GM20000 (cell line): ENCODE measurements at places on chromosomes 3 and 15.

GRCh38 chr15:101091080-101092017 is 160.5 kb downstream of the CHSY1 start:
- no peak for DNase-seq

DNA sequence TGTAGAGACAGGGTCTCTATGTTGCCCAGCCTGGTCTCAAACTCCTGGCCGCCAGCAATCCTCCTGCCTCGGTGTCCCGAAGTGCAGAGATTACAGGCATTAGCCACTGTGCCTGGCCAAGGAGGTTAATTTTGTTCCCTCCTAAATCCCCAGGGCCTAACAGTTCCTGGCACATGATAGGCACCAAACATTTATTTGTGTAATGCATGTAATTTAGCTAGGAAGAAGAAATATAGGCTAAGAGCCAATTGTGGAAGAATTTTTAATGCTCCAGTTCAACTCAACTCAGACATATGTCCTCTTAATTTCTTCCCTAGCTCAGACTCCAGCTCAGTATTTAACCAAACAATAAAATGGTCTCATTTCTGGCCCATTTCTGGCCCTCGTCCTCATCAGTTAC is 7.7 kb upstream of the ZNF592 start:
- no peak for DNase-seq

- no peak for DNase-seq
Observed at GRCh38 chr3:16697443-16698147, 92.4 kb upstream of the DAZL start.

DNA sequence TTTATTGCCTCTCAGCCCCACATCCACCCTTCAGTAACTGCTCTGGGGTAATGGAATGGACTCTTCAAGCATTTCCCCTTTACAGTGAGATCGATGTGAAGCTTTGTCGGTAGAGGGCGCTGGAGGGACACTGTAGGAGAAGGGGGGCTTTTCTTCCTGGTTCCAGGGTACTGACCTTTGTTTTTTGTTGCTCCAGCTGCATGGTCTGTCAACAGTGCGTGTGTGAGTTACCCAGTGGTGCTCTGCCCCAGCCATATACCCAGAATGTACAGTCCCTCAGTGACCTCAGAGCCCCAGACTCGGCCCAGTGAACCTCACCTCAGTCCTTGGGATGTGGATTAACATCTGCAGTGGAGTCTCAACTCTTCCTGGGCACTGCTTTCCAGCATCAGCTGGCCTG is 180.3 kb upstream of the TSC22D2 start:
- DNase-seq = peak; percentile 47

- DNase-seq = no peak
Observed at GRCh38 chr15:98009169-98009568, 48.7 kb downstream of the ARRDC4 start.

- peak; percentile 42 for DNase-seq
Observed at GRCh38 chr15:79339588-79340314, 28.8 kb downstream of the TMED3 start.

- DNase-seq = peak; percentile 85
Observed at GRCh38 chr3:128804017-128804810, 75.2 kb upstream of the ACAD9 start.

DNA sequence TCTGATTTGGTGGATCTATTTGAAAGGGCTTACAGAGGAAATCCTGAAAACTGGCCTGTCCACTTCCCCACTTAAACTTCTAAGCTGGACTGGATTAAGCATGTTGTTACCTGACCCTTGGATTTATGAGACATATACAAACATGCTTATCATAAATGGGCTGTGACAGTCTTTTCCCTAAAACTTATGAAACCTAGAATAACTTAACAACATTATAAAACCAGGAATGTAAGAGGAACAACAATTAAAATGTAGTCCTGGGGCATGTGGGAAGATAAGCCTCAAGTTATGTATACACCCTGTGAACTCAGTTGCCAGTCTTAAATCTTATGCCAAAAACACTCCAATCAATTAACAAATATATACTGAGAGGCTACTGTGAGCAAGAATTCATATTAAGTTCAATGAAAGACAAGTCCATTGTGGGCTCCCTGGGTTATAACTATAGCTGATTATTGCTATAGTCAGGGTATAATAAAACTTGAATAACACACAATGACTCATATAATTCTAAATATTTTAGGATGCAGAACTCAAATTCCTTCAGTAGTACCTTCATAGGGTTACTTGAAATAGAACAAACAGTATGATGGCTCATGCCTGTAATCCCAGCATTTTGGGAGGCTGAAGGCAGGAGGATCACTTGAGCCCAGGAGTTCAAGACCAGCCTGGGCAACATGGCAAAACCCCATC is 87.2 kb upstream of the PPIB start:
- no peak for DNase-seq

DNA sequence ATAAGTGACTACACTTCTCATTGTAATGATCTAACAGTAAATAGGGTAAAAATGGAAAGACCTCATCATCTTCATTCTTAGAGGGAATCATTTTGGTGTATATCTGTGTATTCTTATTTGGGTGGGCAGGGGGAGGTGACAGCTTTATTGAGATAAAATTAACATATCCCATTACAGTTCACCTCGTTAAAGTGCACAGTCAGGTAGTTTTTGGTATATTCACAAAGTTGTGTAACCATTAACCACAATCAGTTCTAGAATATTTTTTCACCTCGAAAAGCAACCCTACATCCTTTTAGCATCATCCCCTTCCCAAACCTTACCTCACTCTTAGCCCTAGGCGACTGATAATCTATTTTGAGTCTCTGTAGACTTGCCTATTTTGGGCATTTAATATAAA is 8.1 kb downstream of the PIAS1 start:
- DNase-seq = no peak
